CD4-positive, alpha-beta T cell treated with Interleukin-6 at 100 ng/mL for 8 hours (primary cell): ENCODE measurements at places on chromosomes 4 and X.

DNA sequence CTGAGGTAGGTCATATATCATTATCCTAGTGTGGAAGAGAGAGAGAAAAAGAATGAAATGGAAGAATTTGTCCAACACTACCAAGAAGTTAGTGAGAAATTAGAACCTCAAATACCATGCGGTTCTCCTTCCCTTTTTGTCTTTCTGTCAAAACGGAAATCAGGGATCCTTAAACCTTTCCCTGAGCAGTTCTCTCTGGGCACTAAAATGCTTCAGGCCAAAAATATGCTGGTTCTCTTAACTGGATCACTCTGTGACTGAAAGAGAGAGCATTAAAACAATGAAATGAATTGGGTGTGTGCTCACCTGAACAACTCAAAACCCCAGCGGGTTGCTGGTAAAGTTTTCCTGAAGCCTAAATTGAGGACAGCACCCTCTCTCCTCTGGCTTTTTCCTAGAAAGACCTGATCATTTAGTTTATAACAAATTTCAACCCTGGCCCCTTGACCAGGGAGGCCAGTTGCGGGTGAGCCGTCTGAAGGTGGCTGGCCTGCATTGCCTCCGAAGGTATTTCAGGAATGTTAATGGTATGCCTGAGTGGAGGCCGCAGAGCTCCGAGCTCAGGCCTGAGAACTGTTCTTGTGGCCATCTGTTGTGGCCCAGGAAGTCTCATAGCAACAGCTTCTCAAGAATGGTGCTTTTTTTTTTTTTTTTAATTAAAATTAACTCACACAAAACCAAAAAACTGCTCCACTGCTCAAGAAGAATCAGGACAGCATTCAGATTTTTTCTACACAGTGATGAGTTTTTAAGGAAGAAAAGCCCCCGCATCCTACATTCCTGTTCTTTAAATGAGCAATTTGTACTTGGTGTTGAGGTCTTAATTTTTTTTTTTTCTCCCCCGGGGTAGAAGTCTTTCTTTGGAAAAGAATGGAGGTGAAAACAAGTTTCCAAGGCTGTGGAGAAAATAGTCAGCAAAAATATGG, 155.1 kb downstream of the SHROOM3 start:
- DNase-seq, result no peak

DNA sequence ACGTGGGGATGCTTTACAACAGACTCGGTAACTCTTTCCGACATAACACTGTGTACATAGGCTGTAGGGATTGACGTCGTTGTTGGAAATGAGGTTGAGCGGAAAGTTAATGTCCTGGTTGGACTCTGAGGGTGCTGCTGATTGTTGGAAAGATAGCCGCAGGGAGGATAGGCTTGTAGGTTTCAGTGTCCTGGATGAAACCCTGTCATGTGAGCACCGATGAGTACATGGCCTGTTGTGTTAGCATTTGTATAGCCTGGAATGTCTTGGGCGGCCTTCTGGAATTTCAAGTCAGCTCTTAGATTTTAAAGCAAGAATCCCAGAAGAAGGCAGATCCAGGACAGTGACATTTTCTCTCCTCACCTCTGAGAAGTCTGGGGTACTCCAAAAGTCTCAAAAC, 63.3 kb downstream of the TBC1D14 start:
- DNase-seq, result no peak

- DNase-seq, result no peak
Observed at GRCh38 chr4:119629142-119629471, 503 bp upstream of the PDE5A start.

DNA sequence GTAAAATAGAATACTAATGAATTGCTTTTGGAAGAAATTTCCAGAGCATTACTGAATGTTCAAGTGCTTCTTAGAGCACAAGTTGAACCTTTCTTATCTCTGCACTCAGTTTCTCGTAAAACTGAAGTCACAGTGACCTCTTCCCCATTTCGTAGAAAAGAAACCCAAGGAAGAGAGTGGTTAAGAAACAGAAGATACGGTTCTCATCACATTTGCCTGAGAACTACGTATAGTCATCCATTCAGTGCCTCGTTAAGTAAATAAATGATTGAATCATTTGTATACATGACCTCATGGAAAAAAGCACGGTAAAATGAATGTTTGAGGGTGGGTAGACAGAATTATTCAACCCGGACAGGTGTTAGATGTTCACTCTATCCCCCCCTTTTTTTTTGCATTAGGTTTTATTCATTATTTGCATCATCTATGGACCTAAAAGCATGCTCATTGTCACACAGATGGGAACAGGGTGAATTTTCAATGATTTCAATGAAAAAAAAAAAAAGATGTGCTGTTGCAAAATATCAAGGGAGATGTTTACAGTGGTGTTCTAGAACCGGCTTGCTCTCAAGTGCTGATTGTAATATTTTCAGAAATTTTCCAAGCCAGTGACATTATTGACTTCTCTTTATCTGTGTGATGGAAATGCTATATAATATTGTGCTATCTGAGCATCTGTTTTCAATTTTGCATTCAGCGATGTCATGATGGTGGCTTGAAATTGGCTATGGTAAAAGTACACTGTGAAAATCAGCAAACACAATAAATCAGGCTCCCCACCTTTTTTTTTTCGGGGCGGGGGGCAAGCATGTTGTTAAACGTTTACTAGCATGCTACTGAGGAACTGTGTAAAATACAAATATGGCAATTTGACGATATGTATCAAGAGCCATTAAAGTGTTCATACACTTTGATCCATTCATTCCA, 4.3 kb downstream of the RHOH start:
- DNase-seq, result no peak

- no peak for DNase-seq
Observed at GRCh38 chr4:43394976-43395375, 502.5 kb downstream of the GRXCR1 start.

DNA sequence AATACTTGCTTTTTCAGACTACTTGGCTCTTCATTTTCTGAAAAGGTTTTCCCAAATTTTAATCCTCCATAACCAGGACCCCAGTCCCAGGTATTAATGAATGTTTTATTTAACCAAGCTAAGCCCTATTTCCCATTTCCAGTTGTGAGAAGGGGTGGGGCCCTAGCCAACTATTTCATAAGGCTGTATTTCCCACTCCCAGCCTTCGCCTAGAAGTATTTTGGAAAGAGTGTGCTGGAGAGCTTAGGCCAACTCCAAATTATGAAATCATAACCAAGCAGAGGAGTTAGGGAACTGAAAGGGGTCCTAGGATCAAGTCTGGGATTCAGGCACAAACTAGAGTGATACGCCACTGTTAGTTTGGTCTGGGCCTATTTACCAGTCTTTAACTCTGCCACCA, 148.4 kb upstream of the GPC4 start:
- DNase-seq, result no peak

- no peak for DNase-seq
Observed at GRCh38 chr4:94507708-94508107, 56.0 kb downstream of the PDLIM5 start.

DNA sequence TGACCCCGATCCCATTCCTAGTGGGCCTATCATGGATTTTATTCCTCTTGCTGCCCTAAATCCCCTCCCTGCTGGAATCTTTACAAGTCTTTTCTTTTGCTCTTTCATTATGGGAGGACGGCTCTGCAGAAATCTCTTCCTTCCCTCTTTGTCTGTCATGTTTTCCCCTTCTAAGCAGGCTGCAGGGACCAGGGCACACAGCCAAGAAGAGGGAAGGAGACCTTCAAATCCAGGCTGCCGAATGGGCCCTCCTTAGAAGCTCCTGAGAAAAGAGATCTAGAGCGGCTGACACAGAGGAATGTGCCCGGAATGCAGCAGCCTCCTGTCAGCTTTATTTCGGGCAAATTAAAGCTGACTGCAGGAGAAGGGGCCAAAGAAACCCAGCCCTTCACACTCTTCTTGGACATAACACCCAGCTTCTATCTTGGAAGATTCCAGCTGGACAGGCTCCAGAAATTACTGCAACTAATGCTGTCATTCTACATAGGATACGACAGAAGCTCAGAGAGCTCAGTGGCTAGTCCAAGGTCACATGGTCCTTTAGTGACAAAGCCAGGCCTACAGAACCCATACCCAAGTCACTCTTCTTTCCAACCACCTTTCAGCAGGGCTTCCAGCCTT, 187.8 kb upstream of the NHS start:
- no peak for DNase-seq
